Daoy (cell line): ENCODE measurements at places on chromosomes 1 and 21.

- no peak for DNase-seq
Measured at GRCh38 chr1:120133228-120133927, 42.9 kb downstream of the SEC22B start.

- DNase-seq, result peak; percentile 64
Measured at GRCh38 chr1:38783640-38784229, 75.8 kb downstream of the RRAGC start.

DNA sequence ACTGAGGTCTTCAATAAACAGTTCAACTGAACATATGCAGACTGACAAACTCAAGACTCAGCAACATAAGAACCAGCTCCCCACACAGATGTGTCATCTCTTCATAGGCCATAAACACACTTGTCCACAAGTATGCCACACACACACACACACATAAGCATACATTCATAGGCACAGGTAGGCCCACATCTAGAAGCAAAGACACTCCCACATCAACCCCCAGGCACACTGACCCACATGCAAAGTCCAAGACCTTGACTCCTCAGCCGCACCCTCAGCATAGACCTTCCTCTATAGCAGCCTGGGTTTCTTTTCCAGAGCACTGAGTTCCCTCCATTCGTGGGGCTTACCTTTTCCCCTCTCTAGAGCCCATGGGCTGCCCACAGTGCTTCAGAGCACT lies 1.4 kb downstream of the LAD1 start:
- no peak for DNase-seq

GRCh38 chr1:97833881-97834280 lies 87.0 kb downstream of the DPYD start:
- DNase-seq, result no peak

DNA sequence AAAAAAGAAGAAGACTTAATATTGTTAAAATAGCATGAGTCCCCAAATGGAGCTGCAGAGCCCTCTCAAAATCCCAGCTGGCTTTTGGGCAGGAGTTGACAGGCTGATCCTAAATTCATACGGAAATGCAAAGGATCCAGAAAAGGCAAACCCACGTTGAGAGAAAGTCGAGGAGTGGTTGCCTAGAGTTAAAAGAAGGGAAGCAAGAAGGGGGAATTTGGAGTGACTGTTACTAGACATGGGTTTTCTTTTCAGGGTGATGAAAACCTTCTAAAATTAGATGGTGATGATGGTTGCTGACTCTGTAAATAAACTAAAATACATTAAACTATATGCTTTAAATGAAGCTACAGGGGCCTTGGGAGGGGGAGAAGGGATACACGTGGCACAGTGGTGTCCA lies 1.6 kb downstream of the DNMT3L start:
- no peak for DNase-seq
